Left renal cortex interstitium (tissue), 4 donors: ENCODE measurements at places on chromosomes 12 and 14.

DNA sequence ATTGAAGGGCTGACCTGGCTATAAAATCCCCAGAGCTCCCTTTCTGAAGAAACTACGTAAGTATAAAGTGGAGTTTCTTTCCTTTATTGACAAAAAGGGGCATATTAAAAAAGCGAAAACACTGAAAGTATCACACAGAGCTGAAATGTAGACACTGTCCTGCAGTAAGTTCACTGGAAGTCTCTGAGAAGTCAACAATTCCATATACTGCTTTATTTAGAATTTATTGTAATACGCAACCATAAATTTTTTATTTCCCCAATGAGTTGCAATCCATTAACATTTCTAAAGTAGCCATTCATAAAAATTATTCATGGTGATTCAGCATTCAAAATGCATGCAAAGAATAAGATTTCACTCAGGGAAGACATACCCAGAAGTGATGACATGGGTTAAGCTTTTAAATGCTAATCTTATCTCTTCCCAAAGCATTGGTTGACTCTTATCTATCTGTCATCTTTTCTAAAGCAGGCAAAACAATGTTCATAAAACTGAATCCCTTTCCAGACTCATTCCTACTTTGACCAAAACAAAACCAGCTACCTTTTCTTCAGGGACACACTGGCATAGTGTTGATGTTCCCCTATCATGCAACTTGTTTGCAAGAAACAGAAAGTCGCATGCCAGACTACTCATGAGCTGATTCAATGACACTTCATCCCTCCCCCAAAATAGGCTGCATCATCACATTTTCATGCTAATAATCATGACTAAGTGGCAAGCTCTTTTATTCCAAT, 17.3 kb downstream of the KITLG start:
- DNase-seq, result no peak

GRCh38 chr12:12792421-12792820, 7.0 kb downstream of the APOLD1 start:
- DNase-seq, result no peak

DNA sequence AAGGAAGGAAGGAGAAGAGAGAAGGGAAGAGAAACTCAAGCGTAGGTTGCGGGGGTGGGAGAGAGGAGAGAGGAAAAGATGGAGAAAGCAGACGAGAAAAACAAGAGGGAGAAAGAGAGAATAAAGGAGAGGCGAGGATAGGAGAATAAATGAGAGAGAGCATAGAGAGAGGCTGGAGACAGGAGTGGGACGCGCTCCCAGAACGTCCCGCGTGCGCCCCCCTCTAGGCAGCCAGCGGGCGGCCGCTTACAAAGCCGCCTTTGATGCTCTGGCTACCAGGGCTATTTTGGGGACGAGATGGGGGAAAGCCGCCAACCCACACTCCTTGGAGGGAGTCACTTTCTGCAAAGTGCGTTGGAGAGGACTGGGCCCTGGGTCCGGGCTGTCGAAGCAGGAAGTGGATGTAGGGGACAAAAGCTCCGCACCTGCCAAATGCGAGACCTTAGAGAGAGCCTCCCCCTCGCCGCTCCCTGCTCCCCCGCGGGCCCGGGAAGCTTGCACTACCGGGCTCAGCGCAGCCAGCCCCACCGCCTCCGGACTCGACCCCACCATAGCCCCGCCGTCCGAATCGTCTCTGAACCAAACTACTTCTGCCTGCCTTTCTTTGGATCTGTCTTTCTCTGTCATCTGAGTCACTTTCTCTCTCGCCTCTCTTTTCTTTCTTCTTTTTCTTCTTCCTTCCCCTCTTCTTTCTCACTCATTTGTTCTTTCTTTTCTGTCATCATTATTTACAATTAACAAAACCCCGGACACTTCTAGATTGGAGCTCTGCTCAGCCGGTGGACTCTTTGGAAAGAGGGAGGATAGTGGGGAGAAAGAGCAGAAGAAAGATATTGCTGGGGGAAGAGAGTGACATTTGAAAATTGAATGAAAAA, 8.0 kb downstream of the ASCL1 start:
- DNase-seq, result no peak

DNA sequence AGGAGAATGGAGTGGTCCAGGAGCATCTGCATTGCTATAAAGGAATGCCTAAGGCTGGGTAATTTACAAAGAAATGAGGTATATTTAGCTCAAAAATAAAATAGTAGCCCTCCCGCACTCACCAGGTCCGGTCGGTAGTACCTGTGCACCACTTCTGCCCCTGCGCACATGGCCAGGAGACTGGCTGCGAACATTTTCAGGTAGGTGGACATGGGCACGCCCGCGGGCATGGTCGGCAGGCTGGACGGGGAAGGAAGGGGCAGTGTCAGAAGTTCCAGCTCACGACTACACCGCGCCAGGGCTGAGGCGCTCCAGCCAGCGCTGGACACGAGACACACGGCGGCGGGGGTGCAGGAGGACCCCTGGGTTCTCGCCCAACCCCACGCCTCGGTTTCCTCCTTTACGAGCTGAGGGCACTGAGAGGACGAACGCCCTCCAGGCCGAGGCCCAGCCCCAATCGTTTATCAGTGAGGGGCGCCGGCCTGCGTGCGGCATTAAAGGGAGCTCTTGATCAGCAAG, 9.1 kb upstream of the TDG start:
- no peak for DNase-seq

GRCh38 chr14:61887628-61888027, 125.4 kb downstream of the SNAPC1 start:
- no peak for DNase-seq

GRCh38 chr14:99271221-99271941, 616 bp downstream of the BCL11B start:
- no peak for DNase-seq

DNA sequence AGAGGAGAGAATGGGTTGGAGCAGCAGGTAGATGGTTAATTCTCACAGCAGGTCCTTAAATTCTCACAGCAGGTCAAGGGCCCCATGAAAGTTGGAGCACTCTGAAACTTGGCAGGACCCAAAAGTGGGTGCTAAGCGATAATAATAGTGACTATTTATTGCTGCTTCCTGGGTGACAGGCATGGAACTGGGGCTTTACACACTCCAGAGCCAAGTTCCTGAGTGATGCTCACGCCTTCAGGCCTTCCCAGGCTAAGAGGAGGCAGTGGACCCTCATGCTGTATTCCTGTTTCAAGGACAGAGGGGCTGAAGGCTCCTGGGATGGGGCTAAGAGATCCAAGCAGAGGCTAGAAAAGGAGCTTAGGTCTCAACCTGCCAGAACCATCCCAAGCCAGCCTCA, 180.9 kb upstream of the VASH1 start:
- no peak for DNase-seq

DNA sequence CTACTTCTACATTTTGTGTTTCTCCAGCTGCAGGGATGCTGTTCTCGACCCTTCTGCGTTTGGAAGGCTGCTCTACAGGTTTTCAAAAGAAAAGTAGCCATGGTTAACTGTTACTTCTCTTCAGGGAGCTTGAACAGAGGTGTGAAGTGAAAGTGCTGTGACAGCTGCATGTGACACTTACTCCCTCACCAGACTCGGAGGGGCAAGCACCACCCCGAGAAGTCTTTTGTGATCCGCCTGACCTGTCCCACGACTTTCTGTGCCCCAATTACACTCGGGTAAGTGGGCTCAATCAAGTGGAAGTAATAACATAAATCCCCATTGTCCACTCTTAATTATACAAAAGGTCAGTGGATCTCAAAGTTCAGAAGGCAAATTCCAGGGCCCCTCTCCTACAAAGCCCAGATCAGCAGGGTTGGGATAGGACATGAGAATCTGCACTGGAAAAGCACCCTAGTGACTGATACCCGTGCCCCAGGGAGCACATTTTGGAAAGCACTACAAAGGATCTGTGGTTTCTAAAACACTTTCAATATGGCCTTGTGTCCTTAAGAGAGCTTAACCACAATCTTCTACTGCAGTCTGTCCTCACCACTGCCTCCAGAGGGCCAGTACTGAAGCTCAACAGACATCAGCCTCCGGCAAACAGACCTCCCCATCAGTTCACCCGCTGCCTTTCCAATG, 11.5 kb downstream of the FICD start:
- no peak for DNase-seq

GRCh38 chr12:108875682-108876361, 4.1 kb upstream of the DAO start:
- DNase-seq, result no peak

DNA sequence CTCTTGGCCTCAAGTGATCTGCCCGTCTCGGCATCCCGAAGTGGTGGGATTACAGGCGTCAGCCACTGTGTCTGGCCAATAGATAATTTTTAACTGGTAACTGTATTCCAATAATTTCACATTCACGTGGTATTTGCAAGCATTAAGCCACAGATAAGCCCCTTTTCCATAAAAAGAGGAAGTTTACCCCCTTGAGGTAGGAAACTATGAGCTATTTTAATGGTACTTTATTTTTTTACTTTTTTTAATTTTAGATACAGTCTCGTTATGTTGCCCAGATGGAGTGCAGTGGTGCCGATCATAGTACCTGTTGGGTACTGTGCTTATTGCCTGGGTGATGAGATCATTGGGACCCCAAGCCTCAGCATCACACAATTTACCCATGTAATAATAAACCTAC, 42.9 kb upstream of the AP4S1 start:
- DNase-seq, result no peak
